ENCODE measurements at places on chromosomes 1 and 21. TPM values are rescaled to one million over a fixed set of nuclear protein-coding genes. Genes with fewer than 3 reads are reported as not detected.

DNA sequence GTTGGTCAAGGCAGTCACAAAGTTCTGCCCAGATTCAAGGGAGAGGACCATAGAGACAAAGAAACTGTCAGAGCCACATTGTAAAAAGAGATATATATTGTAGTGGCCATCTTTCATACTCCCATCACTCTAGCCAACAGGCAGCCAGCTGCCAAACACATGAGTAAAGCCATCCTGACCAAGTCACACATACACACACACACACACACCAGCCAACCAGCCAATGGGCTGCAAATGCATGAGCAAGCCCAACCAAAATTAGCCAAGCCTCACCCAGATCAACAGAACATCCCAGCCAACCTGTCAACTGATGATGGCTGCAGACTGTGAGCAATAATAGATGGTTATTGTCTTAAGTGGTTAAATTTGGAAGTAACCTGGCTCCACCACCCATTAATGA, 120.7 kb downstream of the SEC16B start:
- no peak for DNase-seq
- H3K36me3 ChIP-seq, result no peaks in the 10 kb centered on the region
- H3K4me3 ChIP-seq, result no peak overlapping the region
- no peaks in the 10 kb centered on the region for H3K4me1 ChIP-seq
- H3K27ac ChIP-seq, result no peak overlapping the region

DNA sequence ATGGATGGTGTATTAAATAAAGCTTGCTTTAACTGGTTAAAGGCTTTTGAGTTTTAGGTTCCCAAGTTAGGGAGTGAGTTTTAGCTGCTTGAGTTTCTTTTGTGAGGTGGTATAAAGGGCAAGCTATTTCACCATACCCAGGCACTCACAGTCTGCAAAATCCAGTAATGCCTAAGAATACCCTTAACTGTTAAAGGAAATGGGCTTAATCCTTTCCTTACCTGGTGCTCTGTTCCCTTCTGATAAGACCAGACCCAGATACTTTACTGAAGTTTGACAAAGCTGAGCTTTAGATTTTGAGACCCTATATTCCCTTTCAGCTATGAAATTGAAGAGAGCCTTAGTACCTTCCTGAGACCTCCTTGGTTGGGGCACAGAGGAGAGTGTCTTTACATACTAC, 30.3 kb downstream of the MSTO1 start:
- H3K27ac ChIP-seq, result no peak overlapping the region
- H3K4me1 ChIP-seq, result no peaks in the 10 kb centered on the region
- H3K36me3 ChIP-seq, result no peaks in the 10 kb centered on the region
- DNase-seq, result no peak
- no peaks in the 10 kb centered on the region for H3K27me3 ChIP-seq

DNA sequence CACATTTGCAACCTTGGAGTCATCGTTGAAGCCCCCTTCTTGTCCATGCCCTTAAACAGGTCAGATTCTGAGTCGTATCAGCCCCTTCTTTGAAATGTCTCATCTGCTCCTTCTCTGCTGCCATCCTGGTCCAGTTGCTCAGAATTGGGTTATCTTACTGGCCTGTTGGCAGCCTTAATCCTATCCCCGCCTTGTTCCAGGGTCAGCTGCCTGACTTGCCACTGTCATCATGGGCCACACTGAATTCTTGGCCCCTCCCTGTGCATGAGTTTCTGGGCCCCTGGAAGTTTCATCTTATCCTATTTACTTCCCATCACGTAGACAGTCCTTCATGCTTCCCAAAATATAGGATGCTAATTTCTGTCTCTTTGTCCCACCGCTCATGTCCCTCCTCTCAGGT, 23.7 kb downstream of the IRF2BP2 start:
- no peak for DNase-seq
- H3K27ac ChIP-seq, result no peak overlapping the region
- no peaks in the 10 kb centered on the region for H3K4me1 ChIP-seq
- H3K27me3 ChIP-seq, result no peaks in the 10 kb centered on the region
- no peak overlapping the region for H3K4me3 ChIP-seq

- H3K4me1 ChIP-seq, result no peaks in the 10 kb centered on the region
- no peak overlapping the region for H3K4me3 ChIP-seq
- H3K27me3 ChIP-seq, result no peaks in the 10 kb centered on the region
- no peak overlapping the region for H3K27ac ChIP-seq
- no peaks in the 10 kb centered on the region for H3K36me3 ChIP-seq
Observed at GRCh38 chr1:214719207-214719606, 116.2 kb downstream of the CENPF start.

DNA sequence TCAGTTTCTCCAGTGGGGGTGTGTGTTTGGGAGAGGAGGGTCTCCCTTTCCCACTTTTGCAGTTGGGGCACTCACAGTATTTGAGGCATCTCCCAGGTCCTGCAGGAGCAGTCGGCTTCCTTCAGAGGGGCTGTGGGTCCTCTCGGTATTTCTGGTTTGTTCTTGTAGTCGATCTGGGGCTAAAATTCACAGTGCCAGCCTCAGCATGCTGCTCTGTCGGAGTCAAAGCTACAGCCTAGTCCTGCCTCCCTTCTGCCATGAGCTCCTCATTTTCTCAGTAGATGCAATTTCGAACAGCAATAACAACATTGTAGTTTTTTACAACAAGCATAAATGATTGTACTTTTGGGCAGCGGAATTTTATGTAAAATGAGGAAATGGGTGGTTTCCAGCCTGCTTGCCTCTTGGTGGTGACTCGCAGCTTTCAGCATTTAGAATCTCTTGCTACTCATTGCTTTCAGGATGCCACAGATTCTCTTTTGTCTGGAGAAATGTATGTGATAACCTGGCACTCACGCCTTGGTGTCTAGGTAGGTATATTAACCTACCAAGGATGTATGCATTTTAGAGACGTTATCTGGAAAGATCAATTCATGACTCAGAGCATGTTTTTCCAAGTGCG, 82.4 kb upstream of the C21orf91 start:
- H3K27ac ChIP-seq, result no peak overlapping the region
- no peaks in the 10 kb centered on the region for H3K27me3 ChIP-seq
- H3K36me3 ChIP-seq, result no peaks in the 10 kb centered on the region
- H3K4me3 ChIP-seq, result no peak overlapping the region

GRCh38 chr1:165603810-165604209, 27.2 kb upstream of the MGST3 start:
- H3K36me3 ChIP-seq, result no peaks in the 10 kb centered on the region
- no peak for DNase-seq
- H3K27me3 ChIP-seq, result no peaks in the 10 kb centered on the region

DNA sequence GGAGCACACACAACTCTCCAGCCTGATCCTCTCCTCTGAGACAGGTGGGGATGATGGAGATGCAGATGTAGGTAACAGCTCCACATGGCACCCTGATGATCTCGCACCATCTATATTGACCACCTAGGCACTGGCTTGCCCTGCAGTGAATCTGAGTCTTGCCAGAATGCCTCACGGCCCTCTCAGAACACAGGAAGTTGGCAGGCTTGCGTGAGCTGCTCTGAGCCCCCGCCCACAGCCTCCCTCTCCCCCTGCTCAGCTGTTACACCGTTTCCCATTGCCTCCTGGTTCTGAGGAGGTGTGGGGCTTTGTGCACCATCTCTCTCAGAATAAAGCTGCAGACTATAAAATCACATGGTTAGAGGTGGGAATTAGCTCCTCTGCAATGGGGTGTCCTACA, 48.0 kb downstream of the URB2 start:
- H3K4me3 ChIP-seq, result no peak overlapping the region
- no peaks in the 10 kb centered on the region for H3K27me3 ChIP-seq

DNA sequence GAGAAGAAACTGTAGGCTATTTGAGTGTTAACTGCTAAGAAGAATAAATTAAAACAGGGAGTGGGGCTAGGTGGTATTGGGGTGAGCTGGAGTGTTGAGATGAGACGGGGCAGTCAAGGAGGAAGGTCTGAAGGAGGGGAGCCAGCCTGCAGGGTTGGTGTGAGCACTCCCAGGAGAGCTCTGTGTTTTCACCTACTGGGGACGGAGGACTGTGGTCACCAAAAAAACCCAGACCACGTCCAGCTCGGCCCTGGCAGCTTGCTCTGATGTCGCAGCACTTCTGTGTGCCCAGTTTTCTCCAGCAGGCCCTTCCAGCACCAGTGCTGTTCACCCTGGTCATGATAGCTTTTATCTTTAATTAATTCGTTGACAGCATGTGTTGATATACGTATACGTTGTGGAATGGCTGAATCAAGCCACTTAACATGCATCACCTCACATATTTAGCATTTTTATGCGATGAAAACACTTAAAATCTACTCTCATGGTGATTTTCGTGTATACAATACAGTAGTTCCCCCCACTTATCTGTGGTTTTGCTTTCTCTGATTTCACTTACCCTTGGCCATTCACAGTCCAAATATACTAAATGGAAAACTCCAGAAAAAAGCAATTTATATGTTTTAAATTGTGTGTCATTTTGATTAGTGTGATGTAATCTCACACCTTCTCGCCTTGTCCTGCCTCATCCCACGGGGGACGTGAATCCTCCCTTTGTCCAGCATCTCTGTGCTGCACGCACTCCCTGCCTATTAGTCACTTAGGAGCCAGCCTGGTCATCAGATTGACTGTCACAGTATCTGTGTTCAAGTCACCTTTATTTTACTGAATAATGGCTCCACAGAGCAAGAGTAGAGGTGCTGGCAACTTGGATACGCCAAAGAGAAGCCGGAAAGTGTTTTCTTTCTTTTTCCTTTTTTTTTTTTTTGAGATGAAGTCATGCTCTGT, 12.3 kb downstream of the FAM3B start:
- H3K4me3 ChIP-seq, result no peak overlapping the region
- DNase-seq, result no peak
- no peaks in the 10 kb centered on the region for H3K4me1 ChIP-seq
- no peaks in the 10 kb centered on the region for H3K27me3 ChIP-seq
- no peak overlapping the region for H3K27ac ChIP-seq
- no peaks in the 10 kb centered on the region for H3K36me3 ChIP-seq

- H3K4me3 ChIP-seq, result no peak overlapping the region
- no peaks in the 10 kb centered on the region for H3K4me1 ChIP-seq
- no peaks in the 10 kb centered on the region for H3K36me3 ChIP-seq
- no peak for DNase-seq
- H3K27ac ChIP-seq, result no peak overlapping the region
Observed at GRCh38 chr1:99675292-99675691, 29.4 kb downstream of the PALMD start.

Gene LRRC53
- not detected for total RNA-seq

Gene C1orf115
- 61.7 TPM for total RNA-seq

All from right lobe of liver (tissue), 6 donors.